ENCODE measurements at places on chromosomes 16 and 17. TPM values are rescaled to one million over a fixed set of nuclear protein-coding genes. Genes with fewer than 3 reads are reported as not detected.

- H3K4me3 ChIP-seq = no peak overlapping the region
- no peak overlapping the region for H3K27ac ChIP-seq
- no peaks in the 10 kb centered on the region for H3K4me1 ChIP-seq
- DNase-seq = no peak
- no peaks in the 10 kb centered on the region for H3K27me3 ChIP-seq
These were observed 18.1 kb downstream of the TNFRSF13B start for GRCh38 chr17:16953841-16954240.

CSNK1D gene
- total RNA-seq = 49.0 TPM

- H3K4me1 ChIP-seq = no peaks in the 10 kb centered on the region
- DNase-seq = no peak
- H3K27ac ChIP-seq = no peak overlapping the region
- no peaks in the 10 kb centered on the region for H3K36me3 ChIP-seq
These were observed 75.4 kb upstream of the ZNF750 start for GRCh38 chr17:82915010-82915756.

DNA sequence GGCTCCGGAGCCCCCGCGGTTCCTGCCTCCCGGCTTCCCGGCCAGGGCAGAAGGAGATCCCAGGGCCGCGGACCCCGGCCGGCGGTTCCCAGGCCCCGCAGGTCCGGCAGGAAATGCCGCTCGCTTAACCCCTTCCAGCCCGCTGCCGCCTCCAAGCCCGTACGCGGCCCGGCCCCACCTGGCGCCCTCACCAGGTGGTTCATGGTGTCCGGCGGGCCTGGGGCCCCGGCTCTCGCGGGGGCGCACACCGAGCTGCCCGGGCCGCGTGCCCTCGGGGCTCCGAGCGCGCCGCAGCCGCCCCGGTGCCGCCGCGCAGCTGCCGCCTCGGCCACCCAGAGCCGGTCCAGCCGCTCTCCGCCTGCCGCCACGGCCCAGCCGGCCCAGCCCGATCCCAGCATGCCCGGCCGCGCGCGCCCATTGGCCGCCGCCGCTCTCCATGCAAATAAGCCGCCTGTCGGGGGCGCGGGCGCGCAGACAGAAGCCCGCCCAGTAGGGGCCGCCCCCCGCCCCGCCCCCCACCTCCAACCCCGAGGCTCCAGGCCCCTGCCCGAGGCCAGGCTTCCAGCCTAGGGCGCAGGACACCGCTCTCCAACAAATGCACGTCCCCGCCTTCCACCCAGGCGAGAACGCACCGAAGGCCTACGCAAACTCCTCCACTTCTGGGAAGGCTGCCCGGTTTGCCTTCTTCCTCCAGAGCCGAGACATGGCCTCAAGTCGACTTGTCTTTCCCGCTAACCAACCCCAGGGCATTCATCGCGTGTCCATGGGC, at the start of gene BCAR1:
Gene BCAR1, minus strand, starts transcription at position 345 of the 769 bp plus-strand sequence. Its CDS starts 142 bp downstream, at position 203.
- peak within 1 kb of the TSS; percentile 88 for H3K4me3 ChIP-seq
- DNase-seq = peak; percentile 81
